Stimulated activated CD8-positive, alpha-beta memory T cell treated with anti-CD3 and anti-CD28 coated beads, Interleukin-7, amount 100 ng/mL, for 24 hours (primary cell): ENCODE measurements at places on chromosomes 7 and 10.

GRCh38 chr10:69096045-69096444 is 8.1 kb downstream of the SRGN start:
- DNase-seq: no peak

DNA sequence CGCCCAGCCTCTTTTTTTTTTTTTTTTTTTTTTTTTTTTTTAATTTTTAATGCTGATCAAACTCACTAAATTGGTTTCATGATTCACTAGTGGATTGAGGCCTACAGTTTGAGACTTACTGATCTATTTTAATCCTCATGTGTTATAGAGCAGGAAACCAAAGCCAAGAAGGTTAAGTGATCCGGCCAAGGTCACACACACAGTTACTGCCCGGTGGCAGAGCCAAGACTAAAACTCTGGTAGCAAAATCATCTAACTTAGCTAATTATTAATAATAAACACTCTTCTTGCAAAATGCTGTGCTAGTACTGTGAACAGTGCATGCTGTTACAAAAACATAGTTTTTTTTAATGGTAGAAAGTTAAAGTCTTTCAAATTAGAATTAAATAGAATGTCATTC is 188.3 kb upstream of the NFE2L3 start:
- no peak for DNase-seq

DNA sequence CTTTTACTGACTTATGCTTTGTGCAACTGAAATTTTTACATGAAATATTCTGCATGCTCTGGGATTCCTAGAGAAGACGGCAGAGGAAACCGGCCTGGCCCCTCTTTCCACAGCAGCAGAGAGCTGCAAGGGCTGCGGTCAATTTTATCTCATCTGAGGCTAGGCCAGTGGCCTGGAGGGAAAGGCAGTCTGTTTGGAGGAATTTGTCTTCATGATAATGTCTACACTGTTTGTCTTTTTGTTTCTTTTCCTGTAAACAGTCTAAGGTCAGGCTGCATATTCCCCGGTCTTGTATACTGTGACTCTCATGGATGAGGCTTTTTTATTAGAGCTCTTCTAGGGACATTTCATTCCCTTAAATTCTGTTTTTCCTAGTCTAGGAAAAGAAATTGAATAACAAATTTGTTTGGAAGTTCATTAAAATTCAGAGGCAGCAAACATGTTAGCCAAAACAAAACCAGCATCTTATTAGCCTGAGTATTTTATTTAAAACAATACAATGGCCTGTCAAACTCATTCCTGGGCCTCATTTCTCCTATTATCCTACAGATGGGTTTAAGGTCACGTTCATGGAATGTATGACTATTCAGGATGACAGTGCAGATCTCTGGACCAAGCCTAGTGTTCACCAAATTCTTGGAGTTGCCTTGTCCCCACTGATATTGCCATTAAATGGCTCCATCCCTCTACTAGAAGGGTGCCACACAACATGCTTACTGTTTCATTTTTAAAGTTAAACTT is 26.4 kb downstream of the LAMB4 start:
- no peak for DNase-seq

- DNase-seq: peak; percentile 77
These were observed 50.4 kb downstream of the DNAJB6 start for GRCh38 chr7:157386979-157387800.

DNA sequence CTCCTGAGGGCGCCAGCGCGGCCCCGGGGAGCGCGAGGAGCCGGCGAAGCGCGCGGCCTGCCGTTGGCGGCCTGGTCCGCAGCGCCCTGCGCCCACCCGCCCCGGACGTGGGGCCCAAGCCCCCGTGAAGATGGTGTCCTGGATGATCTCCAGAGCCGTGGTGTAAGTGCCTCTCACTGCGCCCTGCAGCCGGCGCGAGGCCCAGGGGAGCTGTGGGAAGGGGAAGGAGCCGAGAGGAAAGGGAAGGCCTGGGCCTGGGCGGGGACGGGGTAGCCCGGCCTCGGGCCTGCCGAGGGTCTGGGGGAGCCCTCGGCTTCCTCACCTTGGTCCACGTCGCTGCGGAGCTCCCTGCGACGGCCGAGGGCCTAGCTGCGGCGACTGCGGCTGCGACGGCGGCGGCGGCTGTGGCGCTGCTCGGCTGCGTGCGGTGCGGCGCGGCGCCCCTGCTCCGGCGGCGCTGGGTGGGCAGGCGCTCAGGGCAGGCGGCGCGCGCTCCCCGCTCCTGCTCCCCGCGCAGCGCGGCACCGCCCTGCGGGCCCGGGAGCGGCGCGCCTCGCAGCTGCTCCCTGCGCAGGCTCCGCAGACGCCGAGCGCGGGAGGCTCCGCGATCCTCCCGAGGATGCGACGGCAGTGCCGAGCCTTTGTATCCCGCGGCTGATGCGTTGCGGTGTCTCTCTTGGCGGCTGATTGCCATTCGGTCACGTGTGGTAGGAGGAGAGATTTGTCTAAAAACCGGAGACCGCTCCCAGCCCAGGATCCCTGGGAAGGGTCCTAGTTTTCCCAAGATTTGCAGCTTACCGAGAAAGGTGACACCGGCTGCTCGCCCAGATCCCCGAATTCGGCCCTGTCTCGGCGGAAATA is 445 bp downstream of the REEP3 start:
- DNase-seq: peak; percentile 21

DNA sequence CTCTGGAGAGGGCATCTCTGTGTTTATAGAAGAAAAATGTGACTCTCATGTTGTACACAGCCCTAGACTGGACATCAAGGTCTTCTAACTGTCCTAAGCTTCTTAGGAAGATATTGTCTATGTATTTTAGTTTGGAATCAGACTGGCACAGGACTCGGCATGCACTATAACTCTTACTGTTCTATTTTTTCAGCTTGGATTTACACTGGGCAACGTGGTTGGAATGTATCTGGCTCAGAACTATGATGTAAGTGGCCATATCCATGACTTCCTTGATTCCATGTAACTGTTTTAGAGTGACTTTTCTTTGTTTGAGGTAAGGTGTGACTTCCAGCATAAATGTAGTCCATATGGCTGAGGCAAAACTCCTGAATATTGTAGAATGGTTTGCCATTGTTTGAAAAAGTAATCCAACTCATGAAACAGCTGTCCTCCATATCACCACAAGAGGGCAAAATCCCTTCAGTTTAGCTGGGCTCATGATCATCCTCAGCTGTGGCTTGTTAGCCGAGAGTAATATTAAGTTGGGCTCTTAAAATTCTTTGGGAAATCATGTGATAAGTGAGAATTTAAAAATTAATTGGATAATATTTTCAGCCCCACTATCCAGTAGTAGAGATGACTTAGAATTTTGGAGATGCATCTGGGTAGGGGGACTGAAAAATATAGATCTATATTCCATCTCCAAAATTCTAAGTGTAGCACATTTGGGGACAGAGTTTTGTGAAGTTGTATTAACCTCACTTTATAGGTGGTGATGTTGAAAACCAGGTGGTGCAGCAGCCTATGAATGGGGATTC is 10.4 kb downstream of the STMP1 start:
- DNase-seq: no peak

- no peak for DNase-seq
These were observed 268.3 kb downstream of the TNS3 start for GRCh38 chr7:47313564-47313963.

- DNase-seq: no peak
These were observed 3.9 kb upstream of the INA start for GRCh38 chr10:103273041-103273441.

- DNase-seq: no peak
These were observed 45.7 kb upstream of the IL6 start for GRCh38 chr7:22681312-22681711.

GRCh38 chr7:137434946-137435345 is 91.4 kb upstream of the PTN start:
- no peak for DNase-seq

GRCh38 chr10:100901051-100901450 is 11.7 kb upstream of the SLF2 start:
- no peak for DNase-seq

DNA sequence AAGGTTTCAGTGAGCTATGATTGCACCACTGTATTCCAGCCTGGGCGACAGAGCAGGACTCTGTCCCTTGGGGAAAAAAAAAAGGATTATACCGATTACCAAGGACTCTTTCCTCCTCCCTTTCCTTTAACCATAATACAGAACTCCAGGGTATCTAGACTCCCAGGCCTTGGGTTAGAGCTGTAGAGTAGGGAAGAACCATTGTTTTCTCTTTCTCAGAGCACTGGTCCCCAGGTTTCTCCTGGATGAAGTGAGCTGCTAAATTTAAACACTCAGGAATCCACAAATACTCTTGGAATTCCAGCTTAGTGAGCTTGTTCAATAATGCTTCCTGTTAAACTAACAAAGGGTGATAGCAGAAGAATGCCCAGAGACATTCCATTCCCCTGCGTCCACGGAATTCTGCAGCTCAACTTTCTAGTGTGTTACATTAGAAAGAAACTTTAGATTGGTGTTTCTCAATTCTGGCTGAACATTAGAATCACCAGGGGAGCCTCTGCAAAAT is 14.6 kb upstream of the RPEL1 start:
- no peak for DNase-seq

- no peak for DNase-seq
These were observed 67.8 kb downstream of the SLC13A1 start for GRCh38 chr7:123131961-123132360.

DNA sequence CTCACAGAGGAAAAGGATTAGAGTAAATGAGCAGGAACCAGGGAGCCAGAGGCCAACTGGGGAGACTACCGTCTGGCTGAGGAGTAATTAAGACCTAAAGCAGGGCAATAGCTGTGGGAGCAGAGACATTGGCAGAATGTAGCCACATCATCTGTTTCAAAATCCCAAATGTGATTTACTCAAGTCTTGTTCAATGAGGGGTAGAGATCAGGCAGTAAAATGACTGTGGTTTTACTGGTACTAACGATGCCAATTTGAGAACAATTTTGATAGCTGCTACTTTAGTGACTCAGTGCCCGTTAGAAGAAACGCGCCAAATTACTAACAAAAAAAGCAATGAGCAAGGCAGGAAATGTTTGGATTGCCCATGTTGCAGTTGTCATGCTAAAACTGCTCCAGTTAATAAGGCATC is 12.7 kb upstream of the MIOS start:
- no peak for DNase-seq

DNA sequence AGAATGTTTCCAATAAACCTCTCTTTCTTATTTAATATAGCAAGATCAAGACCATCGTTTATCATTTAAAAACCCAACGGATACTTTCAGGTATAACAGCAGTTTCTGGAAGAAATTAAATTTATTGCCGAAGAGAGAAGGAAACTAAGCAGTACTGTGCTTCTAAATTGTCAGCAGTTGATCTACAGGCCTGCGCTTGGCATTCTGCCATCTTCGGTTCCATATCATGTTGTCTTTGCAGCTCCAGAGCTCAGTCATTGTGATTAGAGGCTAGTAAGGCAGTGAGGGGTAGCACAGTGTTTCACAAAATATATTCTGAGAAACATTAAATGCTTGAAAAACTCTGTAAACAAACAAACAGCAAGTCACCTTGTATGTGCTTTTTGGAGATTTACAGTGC is 301.3 kb downstream of the REEP3 start:
- no peak for DNase-seq

- no peak for DNase-seq
These were observed 256.4 kb upstream of the PHYHIPL start for GRCh38 chr10:58919927-58920654.

- no peak for DNase-seq
These were observed 153.6 kb downstream of the CELF2 start for GRCh38 chr10:11170993-11171851.

- DNase-seq: no peak
These were observed 55.7 kb downstream of the EBF3 start for GRCh38 chr10:129908406-129908805.

GRCh38 chr10:49207936-49208487 is 19.8 kb upstream of the TMEM273 start:
- DNase-seq: no peak

GRCh38 chr10:115022733-115023132 is 70.4 kb upstream of the ATRNL1 start:
- no peak for DNase-seq

DNA sequence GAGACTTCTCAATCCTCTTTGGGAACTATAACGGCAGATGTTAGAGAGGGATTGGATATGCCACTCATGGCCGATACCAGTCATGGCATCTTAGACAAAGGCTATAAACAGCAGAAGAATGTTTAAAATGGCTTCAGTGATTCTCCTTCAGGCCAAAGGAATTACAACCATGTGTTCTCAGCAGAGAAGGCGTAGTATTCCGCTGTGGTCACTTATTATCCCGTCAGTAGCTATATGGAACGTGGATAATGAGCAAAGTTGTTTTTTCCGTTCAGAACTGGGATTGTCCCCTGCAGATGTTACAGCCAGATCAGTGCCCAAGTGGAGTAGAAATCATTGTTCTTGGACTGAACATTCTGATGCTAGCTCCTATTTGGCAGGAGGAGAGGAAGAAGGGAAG is 43.1 kb downstream of the TEX36 start:
- no peak for DNase-seq
